ENCODE measurements at places on chromosomes 12 and 14. TPM values are rescaled to one million over a fixed set of nuclear protein-coding genes. Genes with fewer than 3 reads are reported as not detected.

- peaks cover 28% of the 10 kb centered on the region for H3K36me3 ChIP-seq
- H3K4me1 ChIP-seq = peaks cover 11% of the 10 kb centered on the region
- no peaks in the 10 kb centered on the region for H3K27me3 ChIP-seq
Measured at GRCh38 chr12:56208006-56208405, 13.7 kb downstream of the RNF41 start.

POTEM gene
- not detected for total RNA-seq

DNA sequence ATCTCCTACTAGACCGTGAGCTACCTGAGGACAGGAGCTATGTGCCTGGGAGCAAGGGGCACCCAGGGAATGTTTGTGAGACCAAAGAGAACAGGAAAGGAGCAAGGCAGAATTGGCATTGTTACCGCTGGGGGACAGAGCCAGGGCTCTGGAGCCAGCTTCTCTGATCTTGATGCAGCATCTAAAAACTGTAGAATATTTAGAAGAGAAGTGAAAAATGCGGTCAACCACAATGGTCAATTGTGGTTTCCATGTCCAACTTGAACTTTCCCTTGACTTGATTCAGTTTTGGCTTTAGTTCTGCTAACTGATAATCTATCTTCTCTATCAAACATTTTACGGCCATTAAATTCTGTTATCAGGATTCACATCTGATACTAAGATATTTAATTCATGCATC lies 201.2 kb downstream of the ANO4 start:
- H3K36me3 ChIP-seq = no peaks in the 10 kb centered on the region
- H3K27ac ChIP-seq = no peak overlapping the region
- DNase-seq = no peak
- no peaks in the 10 kb centered on the region for H3K4me1 ChIP-seq

CLEC1B gene
- not detected for total RNA-seq

HOXC9 gene
- total RNA-seq = not detected

CCDC177 gene
- total RNA-seq = not detected

All from activated CD4-positive, alpha-beta T cell treated with anti-CD3 and anti-CD28 coated beads for 36 hours (primary cell).